HuH-7 (cell line): ENCODE measurements at places on chromosomes 16 and 17.
A peak's percentile ranks its signal among the peaks of the same experiment; 100 is the strongest.

DNA sequence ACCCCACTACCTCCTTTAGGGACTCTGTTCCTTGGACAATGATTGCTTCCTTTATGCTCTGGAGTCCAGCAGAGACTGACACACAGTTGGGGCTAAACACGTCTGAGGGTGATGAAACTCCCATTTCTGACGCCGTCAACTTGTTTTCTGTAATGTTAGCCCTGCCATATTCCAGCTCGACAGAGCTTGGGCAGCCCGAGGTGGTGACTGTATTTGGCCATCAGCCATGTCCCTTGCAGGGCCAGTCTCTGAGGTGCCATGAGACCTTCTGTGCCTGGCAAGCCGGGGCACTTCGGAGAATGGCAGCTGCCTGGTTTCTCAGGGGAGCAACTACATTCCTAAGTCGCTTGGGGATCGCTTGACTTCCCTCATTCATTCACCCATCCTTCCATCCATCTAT is 278.9 kb upstream of the TNRC6C start:
- DNase-seq, result no peak

DNA sequence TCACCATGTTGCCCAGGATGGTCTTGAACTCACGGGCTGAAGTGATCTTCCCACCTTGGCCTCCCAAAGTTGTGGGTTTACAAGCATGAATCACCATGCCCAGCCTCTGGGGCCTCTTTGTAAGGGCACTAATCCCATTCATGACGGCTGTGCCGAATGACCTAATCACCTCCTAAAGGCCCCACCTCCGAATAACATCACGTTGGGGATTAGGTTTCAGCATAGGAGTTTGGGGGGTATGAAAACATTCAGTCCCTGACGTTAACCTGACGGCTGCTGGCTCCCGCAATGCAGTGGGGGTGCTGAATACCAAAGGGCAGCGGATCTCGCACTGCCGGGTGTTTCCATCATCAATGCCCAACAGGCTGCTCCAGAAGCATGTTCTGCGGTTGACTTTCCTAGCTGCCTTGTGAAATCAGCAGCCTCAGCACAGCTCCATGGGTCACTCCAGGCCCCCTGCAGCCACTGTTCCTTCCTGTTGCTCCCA is 120.8 kb upstream of the SEC14L1 start:
- no peak for DNase-seq

DNA sequence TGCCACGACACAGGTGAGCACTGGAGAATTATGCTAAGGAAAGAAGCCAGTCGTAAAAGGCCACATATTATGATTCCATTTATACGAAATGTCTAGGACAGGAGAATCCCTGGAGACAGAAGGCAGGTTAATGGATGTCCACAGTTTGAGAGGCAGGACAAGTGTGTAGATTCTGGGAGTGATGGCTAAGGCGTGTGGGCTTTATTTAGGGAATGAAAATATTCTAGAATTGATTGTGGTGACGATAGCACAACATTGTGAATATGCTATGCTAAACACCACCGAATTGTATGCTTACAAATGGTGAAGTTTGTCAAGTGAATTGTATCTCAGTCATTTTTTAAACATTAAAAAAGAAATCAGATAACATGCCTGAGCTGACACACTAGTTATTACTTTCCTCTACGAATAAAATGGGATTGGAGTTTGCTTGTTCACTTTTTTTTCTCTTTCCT is 5.3 kb upstream of the TXNDC11 start:
- no peak for DNase-seq

GRCh38 chr17:20961586-20961985 is 81.2 kb downstream of the USP22 start:
- DNase-seq, result no peak

GRCh38 chr17:72118335-72119076 is 2.3 kb upstream of the SOX9 start:
- DNase-seq, result peak; percentile 84

DNA sequence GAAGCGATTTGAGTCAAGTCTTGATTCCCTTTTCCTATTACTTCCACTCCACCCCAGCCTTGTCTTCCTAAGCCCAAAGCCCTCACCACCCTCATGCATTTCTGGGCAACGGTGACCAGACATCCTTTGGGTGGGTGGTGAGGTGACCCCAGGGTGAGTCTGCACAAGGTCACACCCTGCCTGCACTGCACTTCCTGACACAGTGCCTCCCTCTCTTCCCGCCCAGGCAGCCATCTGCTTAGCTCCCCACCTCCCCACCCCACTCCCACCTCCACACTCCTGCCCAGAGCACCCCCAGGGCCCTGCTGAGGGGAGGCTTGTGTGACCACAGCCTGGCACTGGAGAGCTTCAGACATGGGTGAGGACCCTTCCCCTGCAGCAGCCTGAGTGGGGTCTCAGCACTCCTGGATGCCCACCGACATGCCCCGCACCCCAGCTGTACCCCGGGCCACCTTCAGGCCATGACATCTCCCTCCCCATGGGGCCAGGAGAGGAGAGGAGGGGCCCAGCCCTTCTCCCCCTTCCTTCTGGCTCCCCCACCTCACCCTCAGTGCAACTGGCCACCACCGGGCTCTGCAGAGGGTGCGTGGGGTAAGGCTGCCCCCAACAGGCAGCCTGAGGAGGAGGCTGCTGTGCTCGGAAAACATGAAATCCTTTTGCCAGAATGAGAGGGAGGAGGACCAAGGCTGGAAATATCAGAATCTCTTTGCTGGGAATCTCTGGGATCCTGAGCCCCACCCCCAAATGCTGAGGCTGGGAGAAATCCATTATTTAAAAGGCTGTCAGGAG is 68.6 kb downstream of the CCT6B start:
- peak; percentile 58 for DNase-seq

GRCh38 chr16:88692861-88693260 is 6.6 kb upstream of the SNAI3 start:
- DNase-seq, result no peak

GRCh38 chr17:50332196-50332595 is 13.7 kb upstream of the XYLT2 start:
- no peak for DNase-seq

GRCh38 chr16:31268891-31269290 is 9.1 kb downstream of the ITGAM start:
- DNase-seq, result no peak

DNA sequence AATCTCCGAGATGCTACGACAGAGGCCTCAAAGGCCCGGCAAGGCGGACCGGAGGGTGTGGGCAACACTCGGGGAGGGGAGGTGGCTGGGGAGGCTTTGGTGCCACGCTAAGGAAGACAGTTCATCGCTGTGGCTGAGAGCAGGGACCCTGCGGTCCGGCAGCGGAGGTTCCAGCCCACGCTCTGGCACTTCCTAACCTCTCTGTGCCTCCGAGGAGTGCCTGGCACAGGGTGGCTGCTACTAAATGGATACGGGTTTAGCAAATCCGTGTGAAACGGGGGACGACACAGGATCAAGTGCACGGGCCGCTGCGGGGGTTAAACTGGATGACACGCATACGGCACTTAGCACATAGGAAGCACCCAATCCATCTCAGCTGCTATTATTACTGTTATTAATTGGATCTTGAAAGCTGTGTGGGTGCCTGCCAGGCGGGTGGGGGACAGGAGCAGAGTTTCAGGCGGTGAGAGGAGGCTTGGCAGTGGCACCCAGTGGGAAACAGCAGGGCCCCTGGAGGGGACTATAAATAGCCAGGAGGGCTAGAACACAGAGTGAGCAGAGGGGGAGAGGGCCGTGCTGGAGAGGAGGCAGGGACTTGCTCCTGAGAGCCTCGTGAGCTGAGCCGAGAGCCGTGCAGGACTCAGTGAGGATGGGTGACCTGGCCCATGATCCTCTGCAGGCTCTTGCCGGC is 45.0 kb downstream of the ABR start:
- DNase-seq, result no peak

- DNase-seq, result no peak
These were observed 15.2 kb downstream of the RPH3AL start for GRCh38 chr17:337453-337852.

- no peak for DNase-seq
These were observed 174.9 kb downstream of the SEC14L1 start for GRCh38 chr17:77315551-77316190.

DNA sequence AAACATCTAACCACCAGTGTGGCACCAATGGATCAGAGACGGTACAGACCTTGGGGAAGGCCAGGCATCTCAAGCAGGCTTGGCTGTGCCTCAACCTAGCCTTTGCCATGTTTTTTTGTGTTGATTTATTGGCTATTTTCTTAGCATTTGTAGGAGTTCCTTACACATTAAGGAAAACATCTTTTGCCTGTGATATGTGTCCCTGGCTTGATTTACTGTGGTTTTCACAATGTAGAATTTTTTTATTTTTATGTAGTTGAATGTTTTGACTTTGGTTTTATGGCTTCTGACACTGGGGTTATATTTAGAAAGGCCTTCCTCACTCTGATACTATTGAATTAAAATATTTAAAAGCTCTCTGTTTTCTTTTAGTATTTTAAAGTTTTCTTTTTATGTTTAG is 132.6 kb downstream of the ZNF423 start:
- no peak for DNase-seq

- no peak for DNase-seq
These were observed 1.6 kb downstream of the SIRT7 start for GRCh38 chr17:81916234-81917001.

DNA sequence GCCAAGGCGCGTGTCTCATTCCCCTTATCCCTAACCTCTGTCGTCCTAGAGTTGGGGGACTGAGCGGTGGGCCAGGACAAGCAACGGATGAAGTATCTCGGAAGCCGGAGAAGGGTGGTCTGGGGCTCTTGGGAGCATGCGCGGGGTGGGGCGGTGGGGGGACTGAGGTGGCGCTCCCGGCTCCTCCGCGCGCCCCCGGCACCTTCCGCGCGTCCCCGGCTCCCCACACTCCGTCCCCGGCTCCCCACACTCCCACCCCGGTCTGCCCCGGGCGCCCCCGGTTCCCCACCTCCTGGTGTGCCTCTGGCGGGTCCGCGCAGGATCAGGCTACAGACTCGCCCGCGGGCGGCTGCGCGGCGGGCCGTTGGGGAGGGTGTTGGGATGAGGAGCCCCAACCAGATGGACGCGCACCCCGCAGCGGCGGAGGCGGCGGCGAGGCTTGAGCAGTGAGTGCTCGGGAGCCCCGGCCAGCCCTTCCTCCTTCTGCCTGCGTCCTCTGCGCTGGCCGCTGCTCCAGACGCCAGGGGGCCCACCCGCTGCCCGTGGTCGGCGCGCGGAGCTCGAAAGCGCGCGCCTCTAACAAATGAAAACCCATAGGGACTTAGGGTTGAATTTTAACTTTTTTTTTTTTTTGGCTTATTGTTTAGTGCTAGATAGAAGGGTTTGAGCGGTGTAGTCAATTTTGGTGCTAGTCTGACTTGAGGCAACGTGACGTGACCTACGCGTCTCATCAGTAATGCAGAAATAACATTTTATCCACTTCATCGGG is 5.6 kb upstream of the CRYM start:
- DNase-seq, result peak; percentile 75

DNA sequence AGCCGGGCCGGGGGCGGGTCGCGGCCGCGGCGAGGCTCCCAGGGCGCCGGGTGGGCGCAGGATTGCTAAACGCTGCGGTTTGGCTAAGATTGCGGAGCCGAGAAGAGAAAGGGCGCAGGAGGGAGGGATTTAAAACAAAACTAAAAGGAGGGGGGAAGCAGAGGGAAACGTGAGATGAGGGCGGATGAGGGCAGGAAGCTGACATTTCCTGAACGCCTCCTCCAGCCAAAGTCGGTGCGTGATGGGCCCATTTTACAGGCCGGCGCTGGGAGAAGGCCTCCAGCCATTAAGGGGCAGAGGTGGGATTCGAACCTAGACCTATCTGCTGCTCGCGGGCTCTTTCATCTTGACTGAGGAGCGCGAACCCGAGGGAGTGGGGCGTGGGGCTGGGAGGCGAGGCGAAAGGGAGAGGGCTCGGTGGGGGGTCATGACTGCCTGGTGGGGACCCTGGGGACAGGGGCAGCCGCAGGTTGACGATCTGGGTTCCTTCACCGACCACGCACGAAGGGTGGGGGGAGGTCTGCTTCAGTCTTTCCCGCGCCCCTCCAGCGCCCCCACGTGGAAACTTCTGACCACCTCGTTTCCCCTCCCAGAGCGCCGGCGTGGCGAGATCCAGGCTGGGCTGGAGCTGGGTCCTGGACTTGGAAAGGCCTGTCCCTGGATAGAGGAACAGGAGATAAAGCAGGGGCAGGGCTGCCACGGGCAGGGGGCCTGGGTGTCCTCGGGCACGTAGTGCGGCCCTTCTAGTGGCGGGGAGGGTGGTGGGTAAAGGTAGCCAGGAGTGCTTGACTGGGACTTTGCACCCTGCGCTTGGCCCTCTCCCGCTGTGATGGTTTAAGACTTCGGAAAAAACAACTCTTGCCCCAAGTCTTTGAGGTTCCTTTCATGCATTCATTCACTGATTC is 3.8 kb upstream of the TAC4 start:
- peak; percentile 86 for DNase-seq

DNA sequence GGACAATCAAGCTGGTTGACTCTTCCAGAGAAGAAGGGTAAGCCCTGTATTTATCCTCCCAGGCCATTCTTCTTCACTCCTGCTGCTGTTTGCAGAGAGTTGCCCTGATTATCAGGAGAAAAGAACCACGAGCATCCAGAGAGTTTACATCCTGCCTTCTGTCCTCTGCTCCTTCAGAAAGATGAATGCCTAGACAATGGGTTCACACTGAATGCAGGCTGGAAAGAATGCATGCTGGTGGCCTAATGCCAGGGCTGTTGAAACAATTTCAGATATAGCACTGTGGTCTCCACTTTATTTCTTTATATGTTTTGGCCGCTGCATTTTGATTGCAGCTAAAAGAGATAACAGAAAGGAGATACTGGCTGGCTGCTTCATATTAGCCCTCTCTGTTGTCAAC is 21.2 kb upstream of the HAS3 start:
- DNase-seq, result no peak

GRCh38 chr17:44932787-44933097 is 14.8 kb downstream of the KIF18B start:
- DNase-seq, result no peak

DNA sequence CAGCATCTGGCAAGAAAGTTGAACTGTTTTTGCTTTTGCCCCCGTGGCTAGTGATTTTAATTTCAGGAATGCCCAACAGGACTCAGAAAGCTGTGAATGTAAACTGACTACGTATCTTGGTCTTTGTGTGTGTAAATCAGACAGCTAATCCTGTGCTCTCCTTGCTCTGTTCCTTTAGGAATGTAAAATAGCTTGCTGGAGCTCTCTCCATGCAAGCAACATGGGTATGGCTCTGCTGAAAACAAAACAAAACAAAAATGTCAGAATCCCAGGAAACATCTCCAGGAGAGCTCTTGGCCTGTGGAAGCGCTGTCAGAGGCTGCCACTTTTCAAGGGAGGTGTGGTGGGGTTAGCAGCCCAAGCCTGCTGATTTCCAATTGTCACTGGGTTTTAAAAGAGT is 161.8 kb upstream of the NOG start:
- DNase-seq, result no peak

DNA sequence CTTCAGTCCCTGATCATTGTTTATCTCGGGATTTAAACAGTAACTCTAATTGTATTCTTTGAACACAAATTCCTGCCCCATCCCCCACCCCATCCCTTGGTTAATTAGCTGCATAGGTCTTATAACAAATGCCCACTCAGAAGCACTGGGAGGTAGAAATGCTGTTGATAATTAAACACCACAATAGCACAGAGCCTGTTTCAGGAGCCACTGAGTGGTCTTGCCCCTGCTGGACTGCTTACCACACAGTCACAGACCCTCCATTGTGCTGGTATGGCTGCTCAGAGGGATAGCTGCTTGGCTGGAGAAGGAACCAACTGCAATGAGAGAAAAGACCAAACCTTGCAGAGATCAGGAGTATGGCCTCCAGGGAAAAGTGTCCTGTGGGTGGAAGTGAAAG is 214.1 kb downstream of the ANKFN1 start:
- no peak for DNase-seq

GRCh38 chr17:2872282-2872681 is 76.0 kb downstream of the RAP1GAP2 start:
- DNase-seq, result no peak
